ENCODE measurements at places on chromosomes 16 and 17.

- DNase-seq, result no peak
These were observed 129.1 kb upstream of the CHMP6 start for GRCh38 chr17:80862481-80862961.

DNA sequence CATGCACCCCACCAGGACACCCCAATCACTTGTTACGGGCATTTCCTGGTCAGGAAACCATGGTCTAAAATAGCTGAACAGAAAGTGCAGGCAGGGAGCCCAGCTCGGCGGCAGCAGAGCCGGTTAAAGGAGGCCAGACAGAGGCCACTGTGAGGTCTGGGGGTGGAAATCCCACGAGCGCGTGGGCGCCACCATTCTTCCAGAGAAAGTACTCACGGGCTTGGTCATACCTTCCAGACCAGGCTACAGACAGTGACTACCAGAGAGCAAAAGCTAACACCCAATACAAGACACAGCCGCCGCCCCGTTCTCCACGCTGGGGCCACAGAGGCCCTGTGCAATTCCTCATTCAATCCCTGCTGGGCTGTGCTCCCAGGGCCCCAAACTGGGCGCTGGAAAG lies 11.9 kb downstream of the CEP131 start:
- no peak for DNase-seq

GRCh38 chr16:69930117-69930776 lies 20.9 kb upstream of the CLEC18A start:
- no peak for DNase-seq

DNA sequence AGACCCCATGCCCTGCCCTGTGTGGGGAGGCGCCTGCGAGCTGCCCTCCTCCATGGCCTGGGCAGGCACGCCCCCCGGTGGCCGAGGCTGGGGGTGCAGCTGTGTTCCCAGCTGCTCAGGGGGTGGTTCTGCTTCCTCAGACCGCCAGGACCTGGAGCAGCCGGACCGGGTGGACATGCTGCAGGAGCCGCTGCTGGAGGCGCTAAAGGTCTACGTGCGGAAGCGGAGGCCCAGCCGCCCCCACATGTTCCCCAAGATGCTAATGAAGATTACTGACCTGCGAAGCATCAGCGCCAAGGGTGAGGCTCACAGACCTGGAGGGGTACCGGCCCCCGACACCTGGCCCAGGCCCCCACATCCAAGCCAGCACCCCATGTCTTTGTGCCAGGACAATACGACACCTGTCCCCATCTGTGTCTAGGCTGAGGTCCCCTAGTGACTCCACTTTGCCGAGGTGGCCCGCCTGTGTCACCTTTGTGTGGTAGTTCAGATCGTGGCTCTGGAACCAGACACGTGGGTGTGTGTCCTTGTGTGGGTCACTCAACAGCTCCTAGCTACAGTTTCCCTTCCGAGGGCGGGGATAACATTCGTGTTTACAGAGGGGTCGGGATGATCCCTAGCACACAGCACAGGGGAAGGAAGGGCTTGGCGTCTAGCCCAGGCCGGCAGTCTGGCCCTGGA lies 9.3 kb downstream of the GJD3 start:
- DNase-seq, result no peak

DNA sequence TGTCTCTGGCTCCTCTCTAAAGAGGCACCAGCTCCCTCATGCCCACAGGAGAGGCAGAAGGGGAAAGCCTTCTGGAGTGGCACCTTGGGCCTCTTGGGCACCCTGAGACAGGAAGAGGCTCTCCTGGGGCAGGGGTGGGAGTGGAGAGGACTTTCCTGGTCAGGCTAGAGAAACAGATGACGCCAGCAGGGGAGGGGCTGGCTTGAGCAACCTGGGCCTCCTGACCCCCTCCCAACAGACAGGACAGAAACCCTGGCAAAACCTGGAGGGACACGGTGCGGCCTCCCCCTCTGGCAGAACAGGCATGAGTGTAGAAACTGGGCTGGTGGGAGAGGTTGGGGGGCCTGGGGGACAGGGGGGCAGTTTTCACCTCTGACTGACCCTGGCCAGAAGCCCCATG lies 6.1 kb downstream of the SMIM5 start:
- DNase-seq, result no peak

All from BJ (cell line).